ENCODE measurements at places on chromosomes 12 and 14. TPM values are rescaled to one million over a fixed set of nuclear protein-coding genes. Genes with fewer than 3 reads are reported as not detected.

DNA sequence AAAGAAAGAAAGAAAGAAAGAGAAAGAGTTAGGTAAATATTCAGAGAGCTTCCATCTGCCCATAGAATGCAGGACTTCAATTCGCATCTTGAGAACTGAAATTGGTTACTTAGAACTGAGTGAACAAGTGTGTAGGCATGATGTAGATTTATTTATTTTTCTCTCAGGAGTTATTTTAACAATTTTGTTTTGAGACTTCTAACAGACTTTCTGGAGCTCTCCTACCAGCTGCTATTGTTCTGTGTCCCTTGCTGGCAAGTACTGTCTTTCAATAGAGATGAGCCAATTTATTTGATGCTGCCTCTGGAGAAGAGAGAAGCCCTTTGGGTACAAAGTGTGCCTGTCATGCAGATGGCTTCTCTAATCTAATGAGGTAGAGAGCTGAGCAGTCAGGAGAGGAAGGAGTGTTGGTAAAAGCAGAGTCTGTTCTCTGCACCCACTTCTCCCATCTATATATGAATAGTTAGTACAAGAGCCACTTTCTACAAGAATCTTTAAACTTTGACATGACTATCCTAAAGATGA, 67.0 kb downstream of the SYT1 start:
- no peak overlapping the region for H3K4me3 ChIP-seq
- no peaks in the 10 kb centered on the region for H3K36me3 ChIP-seq
- no peak overlapping the region for H3K27ac ChIP-seq
- H3K27me3 ChIP-seq = no peaks in the 10 kb centered on the region
- H3K4me1 ChIP-seq = no peaks in the 10 kb centered on the region

Gene CRADD
- 34.9 TPM for total RNA-seq

Gene NOS1
- 0.03 TPM for total RNA-seq

Gene SIX1
- 0.61 TPM for total RNA-seq

GRCh38 chr14:76227450-76228050, 75.8 kb downstream of the GPATCH2L start:
- H3K36me3 ChIP-seq = no peaks in the 10 kb centered on the region
- no peaks in the 10 kb centered on the region for H3K4me1 ChIP-seq
- no peak for DNase-seq
- no peak overlapping the region for H3K4me3 ChIP-seq
- H3K27me3 ChIP-seq = no peaks in the 10 kb centered on the region

Gene ARHGDIB
- 28.3 TPM for total RNA-seq

Data from adrenal gland (tissue), 19 donors.